ENCODE measurements at places on chromosomes 7 and 10.

GRCh38 chr10:29409241-29410054 is 120.6 kb downstream of the LYZL1 start:
- no peak for DNase-seq

DNA sequence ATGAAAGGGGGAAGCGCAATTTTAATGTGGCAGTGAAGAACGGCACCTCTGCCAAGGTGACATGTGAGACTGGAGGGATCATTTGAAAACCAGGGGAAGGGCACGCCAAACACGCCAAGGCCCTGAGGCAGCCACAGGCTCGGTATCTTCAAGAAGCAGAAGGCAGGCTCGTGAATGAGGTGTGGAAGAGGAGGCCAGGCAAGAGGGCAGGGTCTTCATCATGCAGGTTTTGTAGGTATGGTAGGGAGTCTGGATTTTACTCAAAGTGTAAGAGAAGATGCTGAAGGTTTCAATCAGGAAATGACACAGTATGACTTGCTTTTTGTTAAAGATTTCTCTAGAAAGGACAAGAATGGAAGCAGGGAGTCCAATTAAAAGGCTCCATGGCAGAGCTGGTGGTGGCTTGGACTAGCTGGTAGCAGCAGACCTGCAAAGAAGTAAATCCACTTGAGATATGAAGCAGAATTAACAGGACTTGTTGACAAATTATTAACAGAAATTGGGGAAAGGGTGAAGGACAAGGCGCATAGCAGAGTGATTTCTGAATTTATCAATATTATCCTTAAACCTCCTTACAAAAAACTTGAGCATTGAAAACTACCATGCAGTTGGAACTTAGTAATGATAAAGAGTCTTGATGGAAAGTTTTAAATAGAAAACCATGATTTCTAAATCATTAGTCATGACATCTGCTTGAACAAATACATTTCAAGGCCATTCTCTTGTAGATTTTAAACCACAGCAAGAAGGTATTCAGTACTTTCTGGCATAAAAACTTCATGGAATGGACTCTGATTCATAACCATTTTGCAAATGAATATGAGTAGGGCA is 70.4 kb downstream of the COA1 start:
- no peak for DNase-seq

DNA sequence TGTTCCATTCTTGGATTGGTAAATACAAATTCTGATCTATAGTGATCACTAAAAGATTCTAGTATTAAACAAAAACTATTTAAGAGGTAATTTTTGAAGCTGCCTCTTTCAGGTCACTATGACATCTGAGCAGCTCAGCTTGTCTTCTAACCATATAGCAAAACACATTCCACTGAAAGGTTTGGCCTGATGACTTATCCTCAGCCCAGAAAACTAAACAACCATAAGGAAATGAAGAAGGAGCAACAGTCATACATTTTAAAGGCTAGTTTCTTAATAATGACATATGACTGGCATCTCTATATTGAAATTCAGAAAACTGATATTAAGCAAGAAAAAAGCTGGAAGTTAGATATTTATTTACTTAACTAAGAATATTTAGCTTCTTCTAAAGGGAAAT is 24.6 kb downstream of the NT5C2 start:
- DNase-seq: no peak

DNA sequence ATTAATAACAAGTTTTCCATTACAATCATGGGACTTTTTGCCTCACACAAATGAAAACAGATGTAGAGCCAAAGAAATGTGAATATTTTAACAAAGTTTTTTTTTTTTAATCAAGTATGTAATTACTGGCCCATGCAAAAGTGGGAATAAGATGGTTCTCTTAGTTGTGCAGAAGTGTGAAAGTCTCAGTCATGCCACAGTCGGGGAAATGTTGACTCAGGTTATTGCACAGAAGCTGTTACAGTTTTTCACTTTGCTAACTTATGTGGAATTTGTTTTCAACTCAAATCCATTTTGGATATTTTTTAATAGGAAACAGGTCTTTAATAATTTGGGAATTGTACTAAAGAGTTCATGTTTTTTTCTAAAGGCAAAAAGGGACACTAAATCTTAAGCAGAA is 44.0 kb upstream of the CAV2 start:
- DNase-seq: no peak

GRCh38 chr10:48442090-48442808 is 135.8 kb downstream of the MAPK8 start:
- no peak for DNase-seq

DNA sequence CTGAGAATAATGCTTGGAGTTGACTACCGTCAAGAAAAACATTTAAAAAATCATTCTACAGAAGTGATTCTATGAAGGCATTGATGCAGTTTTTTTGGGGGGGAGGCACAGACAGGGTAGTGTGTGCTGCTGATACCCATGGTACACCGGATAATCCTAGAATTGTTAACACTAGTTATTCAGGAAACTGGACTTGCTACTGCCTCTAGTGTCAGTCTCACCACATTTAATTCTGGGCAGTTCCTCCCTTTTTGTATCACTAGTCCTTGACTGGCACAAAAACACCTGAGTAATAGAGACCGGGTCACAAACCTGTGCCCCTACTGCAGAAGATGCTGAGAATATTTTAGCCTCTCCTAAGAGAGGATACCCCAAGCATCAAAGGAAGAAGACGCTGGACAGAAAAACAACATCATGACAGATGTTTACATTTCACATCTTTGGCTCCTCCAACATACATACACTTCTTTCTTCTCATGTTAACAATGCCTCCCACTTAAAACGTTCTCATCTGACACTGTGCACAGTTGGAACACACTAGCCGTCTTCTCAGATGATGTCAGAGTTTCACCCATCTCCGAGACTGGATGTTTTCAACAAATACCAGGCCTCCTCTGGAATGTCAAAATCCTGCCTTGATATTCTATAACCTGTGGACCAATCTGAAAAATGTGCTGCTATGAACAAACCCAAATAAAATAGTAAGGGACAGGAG is 13.1 kb upstream of the TCAF1 start:
- no peak for DNase-seq

GRCh38 chr10:62396864-62397263 is 22.7 kb downstream of the ZNF365 start:
- no peak for DNase-seq
